ENCODE measurements at places on chromosomes 12 and 14. TPM values are rescaled to one million over a fixed set of nuclear protein-coding genes. Genes with fewer than 3 reads are reported as not detected.

Gene OASL
- 2.5 TPM for total RNA-seq

Gene NTF3
- total RNA-seq = 0.89 TPM

Gene CCDC60
- not detected for total RNA-seq

Gene TPH2
- not detected for total RNA-seq

Gene KLHL28
- total RNA-seq = 7.9 TPM

Gene CPNE6
- total RNA-seq = not detected

Gene ARHGEF25
- 2.0 TPM for total RNA-seq

Gene PPM1H
- 7.2 TPM for total RNA-seq

Gene CLEC4E
- 0.05 TPM for total RNA-seq

Gene TESPA1
- 0.50 TPM for total RNA-seq

Gene MUCL1
- not detected for total RNA-seq

Gene KLRF1
- total RNA-seq = 1.5 TPM

Gene NEUROD4
- total RNA-seq = not detected

DNA sequence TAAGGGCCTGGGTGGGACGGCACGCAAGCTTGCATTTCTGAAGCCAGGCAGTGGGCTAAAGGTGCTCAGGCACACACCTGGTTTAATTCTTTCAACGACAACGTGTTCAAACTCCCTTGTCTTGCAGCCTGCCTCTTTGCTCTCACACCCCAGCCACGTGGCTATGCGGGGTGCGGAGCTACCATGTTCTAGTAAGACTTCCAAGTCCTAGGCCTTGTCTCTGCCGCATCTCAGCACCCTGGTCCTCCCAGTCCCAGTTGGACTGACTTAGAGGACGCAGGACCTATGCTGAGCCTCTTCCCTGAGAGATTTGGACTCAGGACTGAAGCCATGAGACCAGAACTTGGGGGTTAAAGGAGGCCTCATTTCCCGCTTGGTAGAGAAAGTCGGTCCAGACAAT lies 62.2 kb downstream of the CLMN start:
- no peak overlapping the region for H3K4me3 ChIP-seq
- H3K27me3 ChIP-seq = no peaks in the 10 kb centered on the region
- peaks cover 13% of the 10 kb centered on the region for H3K4me1 ChIP-seq
- H3K36me3 ChIP-seq = no peaks in the 10 kb centered on the region

GRCh38 chr12:87157791-87158190 lies 871.4 kb downstream of the C12orf50 start:
- no peak overlapping the region for H3K4me3 ChIP-seq
- DNase-seq = no peak
- H3K36me3 ChIP-seq = no peaks in the 10 kb centered on the region

DNA sequence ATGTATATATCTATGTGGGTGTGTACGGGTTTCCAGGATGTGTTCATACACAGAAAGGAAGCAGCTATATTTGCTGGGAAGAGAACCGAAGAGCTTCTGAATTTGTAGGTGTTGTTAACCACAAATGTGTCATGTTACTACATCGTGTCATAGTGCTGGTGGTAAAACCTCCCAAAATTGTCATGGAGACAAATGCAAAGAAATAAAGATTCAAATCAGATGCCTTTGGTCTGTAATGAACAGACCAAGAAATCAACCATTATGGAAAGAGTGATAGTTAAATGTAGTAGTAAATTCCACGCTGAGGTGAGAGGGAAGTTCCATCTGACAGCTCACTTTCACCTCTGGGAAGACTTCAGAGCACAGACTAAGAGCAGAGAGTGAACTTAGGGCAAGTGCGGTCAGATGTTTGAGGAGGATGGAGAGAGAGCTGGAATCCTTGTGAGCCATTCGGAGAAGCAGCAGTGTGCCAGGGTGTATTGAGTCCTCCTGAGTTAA lies 487.5 kb downstream of the TMEM121 start:
- no peak overlapping the region for H3K27ac ChIP-seq
- no peak overlapping the region for H3K4me3 ChIP-seq
- DNase-seq = no peak
- H3K27me3 ChIP-seq = no peaks in the 10 kb centered on the region

GRCh38 chr12:88914967-88915366 lies 334.7 kb upstream of the KITLG start:
- H3K4me3 ChIP-seq = no peak overlapping the region
- DNase-seq = no peak
- no peaks in the 10 kb centered on the region for H3K27me3 ChIP-seq
- no peaks in the 10 kb centered on the region for H3K36me3 ChIP-seq
- no peaks in the 10 kb centered on the region for H3K4me1 ChIP-seq

DNA sequence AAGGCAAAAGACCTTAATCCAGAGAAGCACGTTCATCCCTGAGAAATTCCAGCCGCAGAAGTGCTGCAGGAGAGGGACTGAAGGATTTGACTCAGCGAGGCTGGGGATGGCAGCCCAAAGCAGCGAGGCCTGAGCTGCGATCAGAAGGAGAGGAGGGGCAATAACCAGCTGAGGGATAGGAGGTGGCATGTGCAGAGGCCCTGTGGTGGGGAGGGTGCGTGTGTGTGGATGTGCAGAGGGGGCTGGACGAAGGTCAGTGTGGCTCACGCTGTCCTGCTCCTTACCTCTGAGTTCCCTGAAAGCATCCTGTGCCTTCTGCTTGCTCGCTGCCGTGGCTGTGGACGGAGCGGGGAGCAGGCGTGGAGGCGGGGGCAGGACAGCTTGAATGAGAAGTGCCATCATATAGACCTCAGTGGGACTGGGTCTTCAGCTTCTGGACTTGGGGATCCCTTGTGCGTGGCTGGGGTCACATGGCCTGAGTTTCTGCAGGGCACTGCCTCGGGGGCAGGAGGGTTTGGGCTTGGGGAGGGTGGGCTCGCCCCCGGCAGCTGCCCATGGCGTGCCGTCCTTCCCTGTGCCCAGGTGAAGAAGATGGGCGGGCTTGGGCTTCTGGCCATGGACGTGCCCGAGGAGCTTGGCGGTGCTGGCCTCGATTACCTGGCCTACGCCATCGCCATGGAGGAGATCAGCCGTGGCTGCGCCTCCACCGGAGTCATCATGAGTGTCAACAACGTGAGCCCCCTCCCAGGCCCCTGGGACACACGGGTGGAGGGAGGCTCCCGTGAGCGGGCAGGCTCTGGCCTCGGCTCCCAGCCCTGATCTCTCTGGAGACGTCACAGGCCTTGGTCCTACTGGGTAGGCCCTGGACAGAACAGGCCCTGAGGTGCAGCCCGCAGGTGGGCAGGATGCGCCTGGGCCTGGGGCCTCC lies 11.0 kb downstream of the ACADS start:
- H3K27me3 ChIP-seq = no peaks in the 10 kb centered on the region
- no peak overlapping the region for H3K27ac ChIP-seq
- H3K4me1 ChIP-seq = peaks cover under 1% of the 10 kb centered on the region
- peaks cover 18% of the 10 kb centered on the region for H3K36me3 ChIP-seq

GRCh38 chr14:105529569-105530284 lies 3.3 kb downstream of the TMEM121 start:
- H3K27ac ChIP-seq = no peak overlapping the region
- DNase-seq = no peak
- H3K36me3 ChIP-seq = no peaks in the 10 kb centered on the region
- H3K4me1 ChIP-seq = peaks cover 9% of the 10 kb centered on the region

DNA sequence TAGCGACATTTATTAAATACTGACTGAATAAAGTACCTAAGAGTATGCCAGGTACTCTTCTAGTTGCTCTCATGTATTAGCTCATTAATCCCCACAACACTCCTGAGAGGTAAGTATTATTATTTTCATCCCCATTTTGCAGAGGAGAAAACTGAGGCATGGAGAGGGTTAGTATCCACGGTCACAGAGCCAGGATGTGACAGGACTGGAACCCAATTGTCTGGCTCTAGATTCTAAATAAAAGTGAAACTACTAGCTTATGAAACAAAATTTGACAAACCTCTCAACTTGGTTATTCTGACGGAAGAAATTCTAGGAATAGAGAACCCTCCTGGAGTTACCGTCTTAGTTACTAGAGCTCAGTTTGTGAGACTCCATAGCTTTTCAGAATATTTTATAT lies 112.2 kb downstream of the CHST11 start:
- H3K4me3 ChIP-seq = no peak overlapping the region
- no peak overlapping the region for H3K27ac ChIP-seq
- H3K36me3 ChIP-seq = no peaks in the 10 kb centered on the region
- no peaks in the 10 kb centered on the region for H3K27me3 ChIP-seq
- DNase-seq = no peak

- no peaks in the 10 kb centered on the region for H3K27me3 ChIP-seq
- DNase-seq = no peak
- H3K4me3 ChIP-seq = no peak overlapping the region
- H3K36me3 ChIP-seq = no peaks in the 10 kb centered on the region
Observed at GRCh38 chr14:96194657-96195431, 9.8 kb upstream of the BDKRB2 start.

- H3K4me3 ChIP-seq = no peak overlapping the region
- H3K27ac ChIP-seq = no peak overlapping the region
- H3K27me3 ChIP-seq = no peaks in the 10 kb centered on the region
- no peaks in the 10 kb centered on the region for H3K4me1 ChIP-seq
- no peaks in the 10 kb centered on the region for H3K36me3 ChIP-seq
Observed at GRCh38 chr12:2451025-2451424, 343.7 kb upstream of the FKBP4 start.

DNA sequence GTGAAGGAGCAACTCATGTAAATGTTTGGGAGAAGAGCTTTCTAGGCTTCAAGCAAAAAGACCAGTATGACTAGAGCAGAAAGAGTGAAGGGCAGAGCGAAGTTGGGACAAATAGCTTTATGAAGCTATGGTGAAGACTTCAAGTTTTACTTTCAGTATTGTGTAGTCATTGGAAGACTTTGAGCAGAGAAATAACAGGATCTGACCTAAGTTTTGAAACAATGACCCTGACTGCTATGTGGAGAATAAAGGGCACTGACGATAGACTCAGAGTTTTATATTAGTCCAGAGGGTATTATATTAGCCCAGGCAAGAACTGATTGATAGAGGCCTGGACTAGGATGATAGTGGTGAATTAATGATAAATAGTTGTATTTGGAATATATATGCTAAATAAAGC lies 187.3 kb downstream of the KTN1 start:
- H3K36me3 ChIP-seq = no peaks in the 10 kb centered on the region
- DNase-seq = no peak
- H3K27me3 ChIP-seq = no peaks in the 10 kb centered on the region
- no peak overlapping the region for H3K4me3 ChIP-seq
- H3K4me1 ChIP-seq = no peaks in the 10 kb centered on the region

- H3K36me3 ChIP-seq = peaks cover 6% of the 10 kb centered on the region
- H3K4me1 ChIP-seq = peaks cover 25% of the 10 kb centered on the region
Observed at GRCh38 chr14:34710006-34710405, 4.4 kb downstream of the CFL2 start.

DNA sequence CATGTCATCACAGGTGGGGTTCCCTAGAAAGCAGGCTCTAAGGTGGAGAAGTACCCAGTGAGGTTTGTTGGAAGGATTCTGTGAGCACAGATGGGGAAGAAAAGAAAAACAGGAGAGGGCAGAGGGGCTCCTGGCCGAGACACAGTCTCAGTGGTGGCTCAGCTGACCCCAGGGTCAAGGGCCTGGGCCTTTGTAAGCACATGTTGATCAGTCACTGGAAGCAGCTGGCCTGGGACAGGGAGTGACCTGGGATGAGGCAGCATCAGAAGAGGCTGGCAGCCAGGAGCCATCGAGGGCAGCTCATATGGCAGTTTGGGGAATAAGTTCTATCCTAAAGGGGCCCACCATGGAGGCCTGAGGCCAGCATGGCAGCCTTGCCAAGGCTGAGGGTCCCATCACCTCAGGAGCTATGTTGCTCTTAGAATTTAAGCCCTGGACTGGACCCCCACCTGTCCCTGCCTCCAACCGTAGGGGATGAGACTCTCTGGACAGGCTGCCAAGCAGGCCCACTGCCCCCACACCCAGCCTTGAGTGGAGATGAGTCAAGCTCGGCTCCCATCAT lies 6.3 kb upstream of the TMEM179 start:
- H3K4me1 ChIP-seq = no peaks in the 10 kb centered on the region
- H3K27me3 ChIP-seq = no peaks in the 10 kb centered on the region
- no peak for DNase-seq
- H3K27ac ChIP-seq = no peak overlapping the region

GRCh38 chr12:42426746-42427145 lies 100.8 kb downstream of the PPHLN1 start:
- H3K4me1 ChIP-seq = no peaks in the 10 kb centered on the region
- peaks cover 2% of the 10 kb centered on the region for H3K36me3 ChIP-seq
- no peak for DNase-seq
- no peaks in the 10 kb centered on the region for H3K27me3 ChIP-seq
- H3K27ac ChIP-seq = no peak overlapping the region

GRCh38 chr12:131055596-131056233 lies 102.0 kb downstream of the ADGRD1 start:
- H3K36me3 ChIP-seq = no peaks in the 10 kb centered on the region
- DNase-seq = no peak
- no peaks in the 10 kb centered on the region for H3K27me3 ChIP-seq
- H3K4me3 ChIP-seq = no peak overlapping the region

GRCh38 chr12:1529228-1529861 lies 65.0 kb downstream of the FBXL14 start:
- no peak overlapping the region for H3K27ac ChIP-seq
- no peak for DNase-seq
- peak overlapping the region; percentile 60 for H3K4me3 ChIP-seq

GRCh38 chr14:24518851-24519250 lies 10.8 kb upstream of the CMA1 start:
- no peak overlapping the region for H3K27ac ChIP-seq
- H3K4me3 ChIP-seq = no peak overlapping the region
- H3K27me3 ChIP-seq = no peaks in the 10 kb centered on the region
- no peaks in the 10 kb centered on the region for H3K4me1 ChIP-seq
- DNase-seq = no peak

GRCh38 chr12:46825591-46826414 lies at the start of gene SLC38A4:
SLC38A4 (minus strand) TSS chr12:46825997; CDS start chr12:46793071, 32,926 bp downstream.
- H3K27me3 ChIP-seq = no peaks in the 10 kb centered on the region
- H3K4me1 ChIP-seq = peaks cover 7% of the 10 kb centered on the region
- peaks cover 2% of the 10 kb centered on the region for H3K36me3 ChIP-seq
- DNase-seq = peak; percentile 65
- peak within 1 kb of the TSS; percentile 44 for H3K27ac ChIP-seq

DNA sequence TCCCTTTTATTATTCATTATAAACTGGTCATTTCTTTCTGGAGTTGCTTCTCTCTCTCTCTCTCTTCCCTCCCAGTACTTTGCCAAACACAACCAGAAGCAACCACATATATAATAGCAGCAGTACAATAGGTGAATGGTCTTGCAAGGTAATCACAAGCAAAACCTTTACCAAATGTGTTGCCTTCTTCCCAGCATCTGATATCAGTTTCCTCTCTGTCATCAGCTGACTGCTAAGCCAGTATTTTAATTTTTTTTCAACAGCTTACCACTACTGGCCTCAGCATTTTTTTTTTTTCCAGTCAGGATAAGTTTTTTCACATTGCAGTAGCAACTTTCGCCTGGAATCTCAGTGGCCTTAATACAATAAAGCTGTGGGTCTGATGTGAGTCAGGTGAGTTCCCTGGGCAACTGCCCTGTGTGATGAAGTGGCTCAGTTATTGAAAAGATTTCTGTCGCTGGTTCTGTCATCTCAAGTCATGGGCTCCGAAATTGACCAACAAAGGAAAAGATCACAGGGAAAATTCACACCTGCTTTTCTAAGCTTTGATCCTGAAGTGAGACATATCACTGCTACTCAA lies 282.5 kb upstream of the AMIGO2 start:
- H3K4me3 ChIP-seq = no peak overlapping the region
- no peaks in the 10 kb centered on the region for H3K27me3 ChIP-seq
- H3K4me1 ChIP-seq = peaks cover 2% of the 10 kb centered on the region

Measured in liver (tissue), 10 donors.